ENCODE measurements at places on chromosomes 7 and 10.

GRCh38 chr7:20114468-20114867, 102.7 kb downstream of the MACC1 start:
- DNase-seq: no peak

DNA sequence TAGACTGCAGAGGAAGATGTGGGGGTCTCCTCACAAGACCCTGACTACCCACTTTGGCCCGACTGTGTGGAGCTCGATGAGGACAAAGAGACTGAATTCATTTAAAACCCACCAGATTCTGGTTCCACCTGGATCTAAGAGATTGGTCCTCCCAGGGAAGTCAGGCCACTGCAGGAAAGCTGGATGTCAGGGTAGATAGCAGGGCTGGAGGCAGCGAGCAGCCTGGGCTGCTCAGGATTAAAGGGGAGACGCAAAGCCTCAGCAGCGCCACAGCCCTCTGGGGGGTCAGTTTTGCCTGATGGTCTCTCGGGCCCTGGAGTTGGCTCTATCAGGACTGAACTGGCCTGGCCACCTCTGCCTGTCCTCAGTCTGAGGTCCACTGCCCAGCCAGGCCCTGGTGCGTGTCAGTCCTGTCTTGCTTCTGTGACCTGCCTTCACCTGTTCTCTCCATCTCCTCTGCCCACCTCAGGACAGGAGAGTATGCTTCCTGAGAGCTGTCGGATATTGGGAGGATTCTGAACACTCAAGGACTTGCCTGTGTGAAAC, 12.2 kb upstream of the KLRG2 start:
- no peak for DNase-seq

- no peak for DNase-seq
Measured at GRCh38 chr7:82230811-82231581, 212.6 kb downstream of the CACNA2D1 start.

DNA sequence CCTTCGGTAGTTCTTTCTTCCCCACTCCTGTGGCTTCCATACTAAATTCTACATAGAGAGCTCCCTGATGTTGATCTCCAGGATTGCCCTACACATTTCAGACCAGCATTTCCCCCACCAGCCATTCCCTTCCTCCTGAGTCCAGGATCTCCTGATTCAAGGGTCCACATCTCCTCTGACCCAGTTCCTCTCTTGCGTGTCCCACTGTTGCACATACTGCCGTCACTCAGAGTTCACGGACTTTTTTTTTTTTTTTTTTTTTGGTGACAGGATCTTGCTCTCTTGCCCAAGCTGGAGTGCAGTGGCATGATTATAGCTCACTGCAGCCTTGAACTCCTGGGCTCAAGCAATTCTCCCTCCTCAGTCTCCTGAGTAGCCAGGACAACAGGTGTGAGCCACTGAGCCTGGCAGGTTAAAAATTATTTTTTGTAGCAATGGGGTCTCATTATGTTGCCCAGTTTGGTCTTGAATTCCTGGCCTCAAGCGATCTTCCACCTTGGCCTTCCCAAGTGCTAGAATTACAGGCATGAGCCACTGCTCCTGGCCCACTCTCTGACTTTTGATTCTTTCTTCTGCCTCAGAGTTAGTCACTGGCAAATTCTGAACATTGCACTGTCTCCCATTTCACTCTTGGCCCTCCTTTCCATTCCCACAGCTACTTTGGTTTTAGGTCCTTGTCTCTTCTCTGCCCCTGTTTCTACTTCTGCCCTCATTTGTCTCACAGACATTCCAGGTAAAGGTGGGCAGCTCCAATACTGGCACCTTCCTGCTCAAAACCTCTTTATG, 29.6 kb upstream of the ZRANB1 start:
- DNase-seq: no peak

GRCh38 chr7:91314591-91315323, 50.5 kb downstream of the FZD1 start:
- DNase-seq: no peak

- no peak for DNase-seq
Measured at GRCh38 chr10:126250045-126250444, 138.2 kb downstream of the ADAM12 start.

- DNase-seq: no peak
Measured at GRCh38 chr7:73681031-73681430, 2.2 kb downstream of the DNAJC30 start.

DNA sequence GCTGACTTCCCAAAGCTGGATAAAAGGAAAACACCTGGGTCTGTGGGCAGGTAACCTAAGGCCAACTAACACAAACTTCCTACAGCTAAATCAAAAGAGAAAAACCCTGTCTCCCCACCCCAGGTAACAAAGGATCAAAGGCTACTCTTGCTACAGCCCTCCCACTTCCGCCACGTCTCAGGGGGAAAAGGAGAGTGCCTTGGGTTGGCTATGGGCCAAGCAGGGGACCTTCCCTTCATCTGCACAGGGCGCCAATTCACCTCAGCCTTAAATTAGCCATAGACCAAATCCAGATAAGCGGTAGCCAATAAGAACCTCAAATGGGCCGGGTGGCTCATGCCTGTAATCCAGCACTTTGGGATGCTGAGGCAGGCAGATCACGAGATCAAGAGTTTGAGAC, 69.1 kb upstream of the LANCL2 start:
- no peak for DNase-seq

GRCh38 chr7:33788531-33788930, 116.8 kb upstream of the BMPER start:
- DNase-seq: no peak

DNA sequence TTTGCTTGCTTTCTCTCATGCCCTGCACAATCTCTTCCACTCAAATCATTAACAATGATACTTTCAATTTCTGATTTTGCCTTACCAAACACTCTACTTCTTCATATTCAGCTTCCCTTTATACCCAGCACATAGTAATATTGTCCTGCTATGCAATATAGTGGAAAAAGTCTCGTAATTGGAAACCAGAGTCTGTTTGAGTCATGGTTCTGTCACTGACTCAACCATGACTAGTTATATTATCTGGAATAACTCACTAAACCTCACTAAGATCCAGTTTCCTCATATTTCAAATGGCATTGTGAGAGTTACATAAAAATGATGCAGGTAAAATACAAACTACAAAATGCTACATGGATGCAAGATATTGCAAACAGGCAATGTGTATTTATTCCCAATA, 98.5 kb upstream of the LRRTM3 start:
- no peak for DNase-seq

GRCh38 chr7:129257168-129257567, 32.3 kb downstream of the AHCYL2 start:
- no peak for DNase-seq

DNA sequence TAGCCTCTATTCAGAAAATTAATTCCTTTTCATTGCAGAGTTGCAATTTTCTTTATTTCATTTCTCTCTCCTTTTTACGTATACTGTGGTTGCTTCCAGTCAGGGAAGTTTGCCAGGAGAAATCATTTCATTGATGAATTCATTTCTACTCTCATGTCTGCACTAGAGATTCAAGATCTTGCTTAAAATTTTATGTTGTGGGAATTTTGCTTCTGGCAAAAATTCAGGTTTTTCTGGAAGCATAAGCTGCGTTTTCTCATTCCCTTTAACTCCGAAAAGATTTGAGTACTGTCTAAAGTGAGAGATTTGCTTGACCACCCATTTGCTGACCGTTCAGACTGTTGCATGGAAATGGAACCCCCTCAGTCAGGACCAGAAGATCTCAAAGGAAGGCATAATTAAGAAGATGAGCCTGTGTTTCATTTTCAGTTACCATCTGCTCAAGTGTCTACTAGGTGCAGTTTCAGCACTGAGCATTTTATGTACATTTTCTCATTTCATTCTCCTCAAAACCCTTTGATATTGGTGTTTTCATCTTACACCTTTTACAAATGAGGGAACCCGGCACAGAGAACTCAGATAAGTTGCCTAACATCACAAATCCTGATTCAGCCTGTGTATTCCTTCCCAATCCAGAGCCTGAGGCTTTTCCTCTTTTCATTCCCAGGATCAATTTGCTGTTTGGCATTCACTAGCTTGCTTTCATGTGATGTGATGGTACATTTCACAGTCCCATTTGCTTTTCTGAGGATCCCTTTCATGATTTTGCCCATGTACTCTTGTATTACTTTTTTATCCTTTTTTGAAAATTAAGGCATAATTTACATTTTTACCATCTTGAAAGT, 3.9 kb downstream of the PTPRZ1 start:
- no peak for DNase-seq

DNA sequence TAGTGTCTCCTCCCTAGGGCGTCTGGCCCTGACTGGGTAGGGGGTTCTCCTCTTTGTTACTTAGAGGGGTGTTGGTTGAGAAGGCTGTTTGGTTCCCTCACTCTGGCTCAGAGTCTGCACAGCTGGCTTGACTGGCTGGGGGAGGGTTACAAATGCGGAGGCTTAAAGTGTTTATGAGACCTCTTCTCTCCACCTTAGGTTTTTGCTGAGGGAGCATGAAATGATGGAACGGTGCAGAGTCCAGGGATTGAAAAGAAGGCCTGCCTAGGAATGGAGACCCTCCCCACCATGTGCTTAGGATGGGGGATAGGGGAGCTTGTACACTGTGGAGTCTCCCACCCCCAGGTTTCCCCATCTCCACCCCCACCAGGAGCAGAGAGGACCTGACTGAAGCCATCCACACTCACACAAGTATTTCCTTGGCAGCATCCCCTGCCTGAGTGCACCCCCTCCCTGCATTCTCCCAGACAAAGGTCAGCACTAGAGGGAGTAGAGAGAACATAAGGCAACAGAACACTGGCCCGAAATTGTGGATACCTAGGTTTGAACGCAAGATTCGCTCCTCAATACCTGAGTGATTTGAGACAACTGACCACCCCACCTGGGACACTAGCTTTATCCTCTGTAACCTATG, 1.7 kb upstream of the LDB1 start:
- DNase-seq: no peak

DNA sequence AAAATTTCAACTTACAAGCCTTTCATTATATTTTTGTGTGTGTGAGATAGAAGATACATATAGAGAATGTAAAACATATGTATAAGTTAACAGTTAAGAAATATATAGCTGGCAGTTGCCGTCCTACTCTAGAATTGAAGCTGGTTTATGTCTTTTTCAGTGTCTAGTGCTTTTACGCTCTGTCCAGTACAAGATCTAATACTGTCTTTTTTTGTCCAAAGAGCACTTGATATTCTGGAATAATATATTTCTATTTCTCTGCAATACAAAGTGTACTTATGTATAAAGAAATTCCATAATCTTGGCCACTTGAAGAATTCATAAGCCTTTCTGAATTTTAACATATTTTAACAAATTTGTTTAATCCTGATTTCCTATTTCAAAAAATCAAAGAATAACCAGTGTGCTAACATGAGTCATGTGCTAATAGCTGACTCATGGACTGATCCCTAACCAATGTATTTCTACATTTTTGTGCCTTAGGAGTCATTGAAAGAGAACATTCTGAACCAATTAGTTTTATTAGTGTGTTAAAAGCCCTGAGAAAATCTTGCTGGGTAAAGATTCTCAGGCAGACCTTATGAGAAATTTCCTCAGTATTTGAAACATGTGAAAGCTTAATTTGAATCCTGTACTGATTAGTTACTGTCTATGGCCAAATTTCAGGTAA, 73.2 kb upstream of the CCAR1 start:
- no peak for DNase-seq

DNA sequence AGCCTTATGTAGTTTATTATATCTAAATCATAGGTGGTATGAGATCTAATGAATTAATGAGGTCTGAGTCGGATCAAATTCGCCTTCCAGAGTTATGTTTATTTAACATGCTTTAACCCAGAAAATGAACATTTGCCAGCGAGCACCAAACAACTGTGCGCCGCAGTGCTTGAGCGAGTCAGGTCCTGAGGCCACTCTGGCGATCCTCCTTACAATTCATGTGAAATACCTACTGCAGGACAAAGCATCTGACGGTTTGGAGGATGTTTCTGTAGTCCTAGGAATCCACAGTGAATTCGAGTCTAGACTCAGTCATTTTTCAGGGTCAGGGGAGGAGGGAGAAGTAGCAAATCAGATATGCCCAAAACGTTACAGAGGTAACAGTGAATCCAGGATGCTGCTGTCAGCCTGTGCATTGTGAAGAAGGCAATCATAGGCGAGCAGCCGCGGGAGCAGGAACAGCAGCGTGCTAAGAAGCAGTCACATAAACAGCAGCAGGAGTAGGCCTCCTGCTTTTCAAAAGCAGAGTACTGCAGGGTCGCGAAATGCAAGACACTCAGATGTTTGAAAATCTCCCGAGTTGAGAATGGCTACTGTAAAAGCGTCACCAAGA, 120.2 kb downstream of the CACNB2 start:
- DNase-seq: no peak

- DNase-seq: no peak
Measured at GRCh38 chr10:16520900-16521299, 779 bp downstream of the C1QL3 start.

DNA sequence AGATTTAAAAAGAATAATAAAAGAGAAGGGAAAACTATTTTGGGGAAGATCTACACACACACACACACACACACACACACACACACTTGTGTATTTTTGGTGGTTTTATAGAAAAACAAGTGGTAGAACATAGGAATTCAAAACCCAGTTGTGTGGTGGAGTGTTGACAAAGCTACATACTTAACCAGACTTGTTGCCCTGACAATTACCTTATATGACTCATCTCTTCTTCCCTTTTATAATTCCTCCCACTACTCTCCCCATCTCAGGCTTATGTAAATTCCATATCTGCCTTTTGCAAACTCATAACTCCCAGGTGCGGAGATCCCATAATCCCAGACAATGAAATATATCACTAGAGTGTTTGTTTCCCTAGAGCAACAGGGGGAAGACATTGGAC, 873.7 kb downstream of the NXPH1 start:
- DNase-seq: no peak

DNA sequence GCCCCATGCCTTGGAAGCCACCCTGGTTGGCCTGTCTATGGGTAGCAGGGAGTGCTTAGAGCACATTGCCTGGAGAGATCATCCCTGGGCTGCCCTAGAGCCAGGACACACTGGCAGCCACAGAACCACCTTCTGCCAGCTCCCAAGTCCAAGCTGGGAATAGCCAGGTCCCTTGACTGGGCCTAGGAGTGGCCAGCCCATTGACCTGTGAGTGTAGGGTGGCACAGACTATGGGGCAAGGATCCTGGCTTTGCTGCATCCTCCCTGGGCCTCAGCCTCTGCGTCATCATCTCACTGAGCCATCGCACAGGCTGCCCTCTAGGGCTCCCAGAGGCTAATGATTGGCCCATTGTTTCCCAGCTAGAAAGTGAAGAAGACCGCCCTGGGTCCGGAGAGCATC, 7.0 kb downstream of the AQP1 start:
- DNase-seq: no peak

DNA sequence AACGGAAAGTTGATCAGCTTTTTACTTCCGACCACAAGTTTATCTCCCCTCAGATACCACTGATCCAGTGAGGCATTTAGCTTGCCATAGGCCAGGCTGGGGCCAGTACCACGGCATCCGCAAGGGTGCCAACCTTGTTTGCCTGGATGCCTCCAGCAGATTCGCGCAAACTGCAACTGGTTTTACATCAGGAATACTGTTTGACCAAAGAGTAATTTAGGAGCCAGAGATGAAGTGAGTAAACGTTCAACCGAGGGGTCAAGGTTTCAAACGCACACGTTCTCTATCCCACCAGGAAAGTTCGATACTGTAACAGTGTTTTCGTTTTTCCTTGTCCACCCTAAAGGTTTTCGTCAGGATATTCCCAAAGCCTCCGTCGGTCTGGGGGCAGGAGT, 266 bp upstream of the MDFIC start:
- DNase-seq: no peak
